Thoracic aorta (tissue), 2 donors: ENCODE measurements at places on chromosomes 1 and 21.
A peak's percentile ranks its signal among the peaks of the same experiment; 100 is the strongest.

DNA sequence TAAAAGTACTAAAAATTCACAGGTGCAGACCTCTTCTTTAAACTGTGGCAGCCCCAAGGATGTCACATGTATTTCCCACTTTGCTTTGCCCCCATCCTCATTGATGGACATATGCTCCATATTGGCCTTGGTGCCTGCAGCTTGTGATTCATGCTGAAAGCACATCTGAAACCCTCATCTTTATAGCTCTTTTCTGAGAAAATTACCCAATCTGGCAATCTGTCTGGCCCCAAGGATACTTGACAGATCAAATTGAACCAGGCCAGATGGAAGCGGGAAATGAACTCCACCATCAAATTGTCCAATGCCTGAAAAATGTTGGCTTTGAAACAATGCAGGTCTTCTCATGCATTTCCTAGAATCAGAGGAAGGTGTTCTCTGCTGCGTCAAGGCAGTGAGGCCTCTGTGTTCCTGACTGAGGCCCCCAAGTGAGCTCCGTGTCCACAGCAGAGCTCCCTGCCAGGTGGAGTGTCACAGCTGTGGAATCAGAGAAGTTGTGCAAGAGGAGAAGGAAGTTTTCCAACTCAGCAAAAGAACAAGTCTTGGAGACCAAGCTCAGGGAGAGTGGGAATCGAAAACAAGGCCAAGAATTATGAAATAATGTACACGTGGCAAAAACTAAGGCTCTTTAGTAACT, 323.7 kb downstream of the PLPP3 start:
- no peak overlapping the region for H3K4me3 ChIP-seq
- peaks cover 10% of the 10 kb centered on the region for H3K4me1 ChIP-seq
- H3K27me3 ChIP-seq = no peaks in the 10 kb centered on the region
- DNase-seq = peak; percentile 66

DNA sequence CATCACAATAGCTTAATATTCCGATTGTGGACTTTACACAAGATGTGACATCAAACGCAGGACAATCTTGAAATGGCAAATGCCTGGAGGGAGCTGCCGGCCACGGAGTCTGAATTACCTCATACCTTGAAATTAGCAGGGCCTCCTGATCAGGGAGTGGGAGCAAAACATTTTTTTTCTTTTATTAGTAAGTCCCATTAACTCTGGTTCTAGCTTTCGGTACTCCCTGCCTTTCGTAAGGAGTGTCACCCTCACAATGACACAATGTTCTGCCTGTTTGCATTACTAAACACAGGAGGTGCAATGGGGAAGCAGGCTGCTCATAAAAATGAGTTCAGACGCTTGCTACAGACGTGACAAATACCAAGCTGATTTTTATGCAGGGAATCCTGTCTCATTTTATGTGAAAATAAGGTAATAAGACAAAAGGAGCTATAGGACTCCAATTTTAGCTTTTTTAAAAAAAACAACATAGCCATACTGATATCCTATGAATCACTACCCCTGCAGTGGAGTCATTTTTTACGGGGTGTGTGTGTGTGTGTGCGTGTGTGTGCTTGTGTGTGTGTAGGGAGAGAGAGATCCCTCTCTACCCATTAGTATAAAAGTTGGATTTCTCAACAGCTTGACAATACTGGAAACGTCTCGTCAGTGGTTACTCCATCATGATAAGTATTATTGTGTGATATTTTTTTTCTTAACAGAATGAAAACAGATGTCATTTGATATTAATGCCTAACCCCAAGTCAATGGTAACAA, 205.1 kb upstream of the RUNX1 start:
- H3K27ac ChIP-seq = no peak overlapping the region
- no peaks in the 10 kb centered on the region for H3K36me3 ChIP-seq
- no peak for DNase-seq
- no peak overlapping the region for H3K4me3 ChIP-seq
- H3K27me3 ChIP-seq = no peaks in the 10 kb centered on the region

DNA sequence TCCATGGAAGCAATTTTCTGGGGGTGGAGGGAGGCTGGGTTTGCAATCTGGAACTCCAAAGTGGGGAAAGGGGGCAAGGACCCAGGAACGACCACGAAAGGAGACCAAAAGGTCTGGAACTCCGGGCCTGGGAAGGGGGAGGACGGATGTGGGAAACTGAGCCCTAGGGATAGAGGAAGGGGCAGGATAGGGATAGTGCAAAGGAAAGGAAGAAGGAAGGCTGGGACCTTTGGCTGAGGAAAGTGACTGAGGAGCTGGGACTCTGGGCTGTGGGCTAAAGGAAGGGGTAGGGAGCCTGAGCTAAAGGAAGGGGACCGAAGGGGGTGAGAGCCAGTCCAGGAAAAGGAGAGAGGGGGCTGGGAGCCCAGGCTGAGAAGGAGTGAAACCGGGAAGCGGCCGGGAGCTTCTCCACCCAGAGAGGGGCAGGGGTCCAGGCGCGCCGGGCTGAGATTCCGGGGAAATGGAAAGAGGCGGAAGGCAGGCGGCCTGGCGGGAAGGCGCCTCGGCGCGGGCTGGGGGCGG, 395 bp downstream of the SLC9A1 start:
- peak overlapping the region; percentile 88 for H3K4me3 ChIP-seq
- H3K4me1 ChIP-seq = peaks cover 32% of the 10 kb centered on the region
- DNase-seq = no peak
- peak overlapping the region; percentile 74 for H3K27ac ChIP-seq
- H3K27me3 ChIP-seq = no peaks in the 10 kb centered on the region
- H3K36me3 ChIP-seq = no peaks in the 10 kb centered on the region

DNA sequence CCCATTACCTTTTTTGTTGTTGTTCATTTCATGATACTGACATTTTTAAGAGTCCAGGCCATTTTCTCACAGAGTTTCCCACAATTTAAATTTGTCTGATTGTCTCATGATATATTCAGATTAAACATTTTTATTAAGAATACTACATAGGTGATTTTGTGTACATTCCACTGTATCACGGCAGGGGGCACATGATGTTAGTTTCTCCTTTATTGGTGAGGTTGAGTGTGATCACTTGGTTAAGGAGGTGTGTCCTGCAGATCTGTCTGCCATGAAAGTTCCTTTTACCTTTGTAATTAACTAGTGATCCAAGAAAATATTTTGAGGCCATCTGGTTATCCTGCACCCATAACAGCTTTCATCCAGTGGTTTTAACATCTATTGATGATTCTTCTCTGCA, 11.8 kb downstream of the RTCA start:
- H3K27ac ChIP-seq = no peak overlapping the region
- H3K4me1 ChIP-seq = no peaks in the 10 kb centered on the region
- peaks cover 39% of the 10 kb centered on the region for H3K36me3 ChIP-seq
- no peak for DNase-seq

DNA sequence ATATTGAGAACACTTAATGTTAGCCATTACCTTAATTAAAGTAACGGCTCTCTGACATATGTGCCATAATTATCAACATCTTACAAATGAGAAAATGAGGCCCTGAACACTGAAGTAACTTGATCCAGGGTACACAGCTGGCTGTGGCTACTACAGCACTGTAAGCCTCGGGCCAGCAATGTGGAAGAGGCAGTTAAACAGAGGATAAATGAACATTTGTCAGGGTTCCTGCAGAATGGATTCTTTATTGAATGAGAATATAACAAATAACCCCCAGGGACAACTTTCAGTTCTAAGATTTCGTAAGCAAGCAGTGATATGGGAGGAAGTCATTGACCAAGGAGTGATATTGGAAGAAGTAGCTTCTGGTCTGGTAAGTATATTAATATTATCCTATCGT, 70.5 kb upstream of the SCYL3 start:
- H3K4me3 ChIP-seq = no peak overlapping the region
- DNase-seq = no peak

DNA sequence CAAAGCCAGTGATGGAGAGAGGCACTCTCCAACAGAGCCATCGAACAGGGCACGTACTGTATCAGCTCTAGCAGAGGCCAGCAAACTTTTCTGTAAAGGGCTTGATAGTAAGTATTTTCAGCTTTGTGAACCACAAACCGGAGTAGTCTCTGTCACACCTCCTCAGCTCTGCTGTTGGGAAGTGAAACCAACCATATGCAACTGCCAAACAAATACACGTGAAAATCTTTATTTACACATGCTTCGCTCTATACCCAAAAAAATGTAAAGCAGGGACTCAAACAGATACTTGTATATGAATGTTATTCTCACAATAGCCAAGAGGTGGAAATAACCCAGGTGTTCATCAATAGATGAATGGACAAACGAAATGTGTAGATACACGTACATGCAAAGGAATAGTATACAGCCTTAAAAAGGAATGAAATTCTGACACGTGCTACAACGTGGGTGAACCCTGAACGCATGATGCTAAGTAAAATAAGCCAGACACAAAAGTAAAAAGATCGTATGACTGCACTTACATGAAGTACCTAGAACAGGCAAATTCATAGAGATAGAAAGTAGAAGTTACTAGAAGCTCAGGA, 39.0 kb downstream of the SETD4 start:
- no peak overlapping the region for H3K4me3 ChIP-seq
- H3K36me3 ChIP-seq = no peaks in the 10 kb centered on the region
- no peaks in the 10 kb centered on the region for H3K4me1 ChIP-seq
- H3K27ac ChIP-seq = no peak overlapping the region
- DNase-seq = no peak

DNA sequence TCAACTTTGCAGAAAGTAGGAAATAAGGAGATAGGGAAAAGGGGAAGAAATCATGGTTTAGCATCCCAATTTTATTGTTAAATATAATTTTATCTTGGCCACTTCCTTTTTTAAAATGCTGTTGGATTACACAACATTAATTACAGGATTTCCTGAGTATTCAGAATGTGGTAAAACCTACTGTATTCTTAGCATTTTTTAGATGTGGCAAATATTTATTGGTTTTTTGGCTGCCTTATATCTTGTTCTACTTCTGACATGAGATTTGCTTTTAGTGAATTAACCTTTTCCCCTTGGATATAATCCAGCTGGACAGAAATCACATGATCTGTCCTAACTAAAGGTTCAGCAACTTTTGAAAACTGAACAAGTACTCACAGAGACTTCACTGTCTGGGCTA, 104.9 kb downstream of the PTGS2 start:
- no peak overlapping the region for H3K27ac ChIP-seq
- H3K36me3 ChIP-seq = no peaks in the 10 kb centered on the region
- H3K27me3 ChIP-seq = no peaks in the 10 kb centered on the region
- no peak for DNase-seq

DNA sequence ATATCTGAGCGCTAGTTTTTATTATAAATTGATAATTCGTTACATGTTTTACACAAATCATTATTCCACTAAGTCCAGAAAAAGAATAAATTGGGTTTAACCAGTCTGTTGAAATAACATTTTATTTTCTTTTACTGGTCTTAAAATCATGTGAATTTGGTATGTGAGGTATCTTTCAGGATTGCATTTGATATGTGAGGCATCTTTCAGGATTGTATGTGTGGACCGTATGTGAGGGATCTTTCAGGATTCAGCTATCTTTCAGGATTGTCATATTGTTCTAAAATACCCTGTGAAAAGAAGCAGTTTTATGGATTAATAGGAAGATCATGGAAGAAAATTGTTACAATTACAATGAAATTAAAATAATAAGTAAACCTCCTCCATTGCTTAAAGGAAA, 42.9 kb downstream of the USP25 start:
- DNase-seq = no peak
- no peaks in the 10 kb centered on the region for H3K27me3 ChIP-seq
- H3K36me3 ChIP-seq = no peaks in the 10 kb centered on the region
- H3K4me1 ChIP-seq = peaks cover 19% of the 10 kb centered on the region

DNA sequence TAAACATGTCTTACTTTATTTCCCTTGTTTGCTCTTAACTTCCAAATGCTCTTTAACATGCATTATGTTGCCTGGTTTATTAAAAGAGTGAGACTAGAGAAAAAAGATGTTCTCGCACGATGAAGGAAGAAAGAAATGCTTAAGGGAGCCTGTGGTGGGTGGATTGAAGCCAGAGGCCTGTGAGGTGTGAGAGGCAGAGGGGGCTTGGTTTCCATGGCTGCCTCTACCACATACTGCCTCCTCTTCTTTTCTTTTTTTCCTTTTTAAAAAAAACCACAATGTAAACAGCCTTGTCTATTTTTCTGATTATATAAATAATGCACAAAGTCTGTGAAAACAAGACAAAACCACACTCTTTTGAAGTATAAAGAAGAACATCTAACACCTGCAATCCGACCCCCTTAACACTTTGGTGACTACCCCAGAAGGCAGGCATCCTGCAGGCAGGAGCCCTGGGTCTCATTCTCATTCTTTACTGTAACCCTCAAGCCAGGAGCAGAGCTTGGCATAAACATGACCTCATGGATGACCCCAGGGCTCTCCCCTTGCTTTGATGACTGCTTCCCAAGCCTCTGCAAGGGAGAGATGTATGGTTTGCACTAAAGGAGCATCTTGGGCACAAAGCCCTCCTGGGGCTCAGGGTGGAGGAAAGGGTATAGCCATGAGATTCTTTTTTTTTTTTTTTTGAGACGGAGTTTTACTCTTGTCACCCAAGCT, 10.1 kb upstream of the PARP1 start:
- no peak overlapping the region for H3K4me3 ChIP-seq
- DNase-seq = no peak
- no peak overlapping the region for H3K27ac ChIP-seq
- no peaks in the 10 kb centered on the region for H3K4me1 ChIP-seq
- H3K27me3 ChIP-seq = no peaks in the 10 kb centered on the region

DNA sequence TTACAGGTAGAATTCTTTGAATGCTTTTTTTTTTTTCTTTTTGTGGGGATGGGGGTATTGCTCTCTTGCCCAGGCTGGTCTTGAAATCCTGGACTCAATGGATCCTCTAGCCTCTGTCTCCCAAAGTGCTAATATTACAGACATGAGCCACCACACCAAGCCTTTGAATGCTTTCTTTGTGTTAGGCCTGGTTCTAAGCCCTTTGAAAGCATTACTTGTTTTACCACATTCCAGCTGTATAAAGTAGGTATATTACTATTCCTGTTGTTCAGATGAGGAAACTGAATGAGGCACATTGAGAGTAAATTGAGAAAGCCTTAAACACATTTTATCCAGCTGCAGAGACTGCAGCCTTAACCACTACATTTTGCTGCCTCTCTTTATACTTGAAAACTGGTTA, 841.8 kb upstream of the ADGRL4 start:
- no peaks in the 10 kb centered on the region for H3K36me3 ChIP-seq
- no peaks in the 10 kb centered on the region for H3K27me3 ChIP-seq
- no peaks in the 10 kb centered on the region for H3K4me1 ChIP-seq
- DNase-seq = no peak

DNA sequence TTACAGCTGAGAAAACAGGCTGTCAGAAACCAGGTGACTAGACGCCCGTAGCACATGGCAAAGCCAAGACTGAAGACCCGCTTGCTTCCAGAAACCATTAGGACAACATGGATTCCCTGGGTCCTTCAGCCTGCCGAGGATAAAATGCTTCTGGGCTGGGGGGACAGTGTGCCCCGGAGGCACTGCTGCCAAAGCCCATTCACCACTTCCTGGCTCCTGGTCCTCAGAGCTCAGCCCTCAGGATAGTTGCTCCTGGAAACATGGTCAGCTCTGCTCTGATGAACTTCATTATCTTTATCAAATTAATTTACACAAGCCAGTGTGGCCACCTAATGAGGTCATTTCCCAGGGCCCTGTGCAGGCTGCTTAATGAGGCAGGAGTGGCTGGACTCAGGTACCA, 41.1 kb upstream of the ACTL8 start:
- no peak for DNase-seq
- no peaks in the 10 kb centered on the region for H3K27me3 ChIP-seq
- no peak overlapping the region for H3K27ac ChIP-seq
- no peaks in the 10 kb centered on the region for H3K36me3 ChIP-seq
- H3K4me3 ChIP-seq = no peak overlapping the region
- H3K4me1 ChIP-seq = no peaks in the 10 kb centered on the region
